Natural killer cell treated with Interleukin-12 subunit alpha and Interleukin-12 subunit beta and Interleukin-15 and Interleukin-18, amount 100 ng/mL, for 72 hours (primary cell): ENCODE measurements at places on chromosomes 2 and 18.
A peak's percentile ranks its signal among the peaks of the same experiment; 100 is the strongest.

GRCh38 chr2:208129744-208130711 is at the start of gene CRYGC:
TSS of gene CRYGC (minus strand) at chr2:208129828. CDS start at chr2:208129792, 36 bp downstream.
- DNase-seq, result no peak

GRCh38 chr2:43174368-43174916 is 52.0 kb downstream of the ZFP36L2 start:
- peak; percentile 67 for DNase-seq

DNA sequence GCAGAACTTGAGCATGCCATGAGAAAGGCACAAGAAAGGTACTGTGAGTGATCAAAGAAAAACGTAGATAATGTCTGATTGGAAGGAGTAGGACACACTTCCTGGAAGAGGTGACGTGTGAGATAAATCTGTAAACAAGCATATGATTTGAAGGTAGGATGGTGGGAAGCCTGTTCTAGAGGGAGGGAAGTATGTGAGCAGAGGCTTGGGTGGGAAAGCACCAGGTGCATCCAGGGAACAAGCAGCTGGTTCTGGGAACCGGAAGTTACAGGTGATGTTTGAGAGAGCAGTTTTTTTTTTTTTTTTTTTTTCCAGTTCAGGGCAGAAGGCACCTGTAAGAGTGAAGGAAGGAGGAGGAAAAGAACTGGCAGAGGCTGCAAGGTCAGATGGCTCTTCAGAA is 116.6 kb upstream of the EFEMP1 start:
- no peak for DNase-seq

- DNase-seq, result no peak
These were observed 327.6 kb upstream of the MMADHC start for GRCh38 chr2:149915151-149915550.

DNA sequence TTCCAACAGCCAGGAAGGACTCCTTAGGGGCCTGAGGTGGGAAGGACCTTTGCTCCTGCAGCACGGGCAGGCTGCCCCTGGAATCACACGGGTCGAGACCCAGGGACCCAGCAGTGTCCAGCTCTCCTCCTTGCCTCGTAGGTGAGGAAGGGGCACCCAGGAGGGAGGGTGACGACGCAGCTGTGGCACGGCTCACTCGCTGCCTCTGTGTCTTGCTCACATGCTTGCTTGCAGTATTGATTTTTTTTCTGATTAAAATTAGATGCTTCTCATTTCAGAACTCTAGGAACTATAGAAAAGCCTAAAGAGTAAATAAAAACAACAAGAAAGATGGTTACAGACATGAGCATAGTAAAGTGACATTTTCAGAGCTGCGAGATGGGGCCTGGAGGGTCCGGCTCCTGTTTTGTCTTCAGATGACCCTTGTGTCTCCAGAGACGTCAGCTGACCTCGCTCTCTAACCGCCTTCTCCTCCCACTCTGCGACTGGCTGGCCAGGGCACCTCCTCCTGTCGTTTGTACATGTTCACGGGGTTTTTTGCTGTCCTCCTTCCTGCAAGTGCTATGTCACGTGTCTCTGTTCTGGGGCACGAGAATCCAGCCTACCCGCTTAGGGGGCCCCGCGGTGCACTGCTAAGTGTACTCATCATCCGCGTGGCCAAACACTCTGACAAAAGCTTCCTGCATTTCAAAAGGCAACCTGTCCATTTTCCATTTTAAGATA is 65.7 kb upstream of the ZNF236 start:
- no peak for DNase-seq

GRCh38 chr2:102251042-102251848 is 60.1 kb upstream of the IL1RL1 start:
- DNase-seq, result no peak

- no peak for DNase-seq
These were observed 136.1 kb downstream of the SH3BP4 start for GRCh38 chr2:235087832-235088495.

GRCh38 chr18:25055076-25055475 is 296.9 kb downstream of the ZNF521 start:
- no peak for DNase-seq

- no peak for DNase-seq
These were observed 98.7 kb upstream of the LPIN2 start for GRCh38 chr18:3111523-3112240.

DNA sequence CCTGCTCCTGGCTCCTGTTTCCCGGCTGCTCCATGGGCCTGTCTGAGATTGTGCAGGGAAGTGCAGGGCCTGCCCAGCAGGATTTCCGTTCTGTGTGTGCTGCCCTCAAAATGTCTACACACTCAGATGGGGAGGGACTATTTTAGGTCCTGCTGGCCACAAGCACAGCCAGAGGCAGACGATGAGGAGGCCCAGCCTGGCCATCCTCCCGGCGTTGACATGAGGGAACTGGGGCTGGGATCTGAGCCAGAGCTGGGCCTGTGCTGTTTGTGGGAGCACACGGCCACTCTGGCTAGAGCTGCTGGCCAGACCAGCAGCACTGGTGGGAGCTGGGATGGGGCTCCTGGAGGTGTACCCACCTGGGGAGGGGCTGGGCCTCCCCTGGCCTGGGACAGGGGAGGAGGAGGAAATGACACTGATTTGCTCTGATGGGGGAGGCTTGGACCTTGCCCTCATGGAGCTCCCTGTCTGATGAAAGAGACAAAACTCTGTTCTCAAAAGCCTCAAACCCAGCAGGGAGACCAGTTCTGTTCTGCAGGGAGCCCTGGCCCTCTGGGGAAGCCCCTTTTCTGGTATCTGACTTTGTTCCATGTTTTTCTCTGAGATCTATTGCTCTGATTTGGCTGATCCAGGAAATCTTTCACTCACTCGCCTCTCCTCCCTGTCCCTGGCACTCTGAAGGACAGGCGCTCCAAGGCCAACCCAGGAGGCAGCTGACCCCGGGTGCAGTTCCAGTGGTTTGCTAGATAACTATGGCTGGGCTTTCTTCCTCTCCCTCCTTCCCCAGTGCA is 161.8 kb downstream of the DYSF start:
- no peak for DNase-seq

- no peak for DNase-seq
These were observed 32.3 kb downstream of the ST6GAL2 start for GRCh38 chr2:106853631-106854030.

DNA sequence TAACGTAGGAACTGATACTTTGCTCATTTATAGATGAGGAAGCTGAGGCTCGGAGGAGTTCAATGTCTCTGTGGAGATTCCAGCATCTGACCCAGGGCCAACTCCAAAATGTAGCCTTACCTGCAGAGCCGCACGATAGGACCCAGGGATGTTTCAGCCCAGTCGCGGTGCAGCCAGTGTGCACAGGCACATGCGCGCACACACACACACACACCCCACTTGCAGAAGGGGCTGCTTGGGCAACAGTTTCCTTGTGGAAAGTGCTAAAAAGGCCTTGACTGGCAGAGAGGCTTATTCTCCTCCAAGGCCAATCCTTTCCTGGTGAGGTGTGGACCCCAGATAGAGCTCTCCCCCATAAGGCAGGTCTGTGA is 101.7 kb downstream of the ZFP36L2 start:
- no peak for DNase-seq

- DNase-seq, result no peak
These were observed 128.7 kb downstream of the XIRP2 start for GRCh38 chr2:167017021-167017420.

DNA sequence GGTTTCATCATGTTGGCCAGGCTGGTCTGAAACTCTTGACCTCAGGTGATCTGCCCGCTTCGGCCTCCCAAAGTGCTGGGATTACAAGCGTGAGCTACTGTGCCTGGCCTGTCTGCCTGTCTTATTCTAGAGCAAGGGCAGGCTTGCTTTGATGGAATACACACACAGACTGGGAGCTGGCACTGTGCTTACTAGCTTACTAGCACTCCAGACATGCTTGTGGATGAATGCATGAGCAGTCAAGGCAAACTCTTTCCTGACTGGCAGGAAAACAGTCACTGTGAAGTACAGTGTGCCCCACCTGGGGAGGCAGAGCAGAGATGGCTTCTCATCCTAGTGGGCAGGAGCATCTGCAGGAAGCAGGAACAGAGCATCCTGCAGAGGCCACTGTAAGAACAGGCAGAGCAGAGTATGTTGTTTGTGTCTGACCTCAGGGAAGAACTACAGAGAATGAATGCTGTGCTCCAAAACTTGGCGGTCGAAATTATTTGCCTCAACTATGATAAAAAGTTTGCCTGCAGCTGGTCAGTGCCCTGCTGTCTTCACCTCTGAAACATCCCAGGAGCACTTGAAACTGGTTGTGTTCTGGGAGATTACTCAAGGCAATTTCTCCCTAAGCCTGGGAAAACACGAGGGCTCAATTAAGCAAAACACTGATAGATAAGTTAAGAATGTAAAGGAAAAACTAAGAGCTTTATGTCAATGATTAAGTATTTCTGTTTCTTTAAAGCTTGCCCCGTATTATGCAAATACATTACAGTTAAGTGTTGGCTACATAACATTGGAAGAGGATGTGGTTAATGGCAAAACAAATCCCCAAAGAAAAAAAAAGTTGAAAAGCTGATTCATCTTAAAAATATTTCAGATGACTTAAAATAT is 102.4 kb downstream of the VAPA start:
- DNase-seq, result no peak

DNA sequence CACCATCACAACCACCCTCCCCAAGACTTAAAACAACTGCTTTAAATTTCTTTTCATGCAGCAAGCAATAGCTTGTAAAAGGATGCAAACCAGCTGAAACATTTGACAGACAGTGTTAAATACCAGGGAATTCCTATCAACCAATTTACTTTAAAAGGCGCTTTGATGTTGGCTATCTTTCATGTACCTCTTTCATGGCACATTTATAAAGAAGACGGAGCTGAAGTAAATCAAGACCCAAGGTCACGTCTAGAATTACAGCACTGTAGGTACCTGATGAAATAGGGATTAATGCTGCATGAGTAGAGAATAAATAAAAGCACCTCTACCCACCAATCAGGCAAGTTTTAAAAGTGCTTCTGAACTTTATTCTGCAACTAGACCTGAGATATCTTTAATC is 78.9 kb downstream of the SRBD1 start:
- DNase-seq, result no peak

GRCh38 chr18:62788111-62788510 is 72.8 kb downstream of the PHLPP1 start:
- no peak for DNase-seq

- DNase-seq, result no peak
These were observed 438.6 kb upstream of the HNMT start for GRCh38 chr2:137525641-137526190.

DNA sequence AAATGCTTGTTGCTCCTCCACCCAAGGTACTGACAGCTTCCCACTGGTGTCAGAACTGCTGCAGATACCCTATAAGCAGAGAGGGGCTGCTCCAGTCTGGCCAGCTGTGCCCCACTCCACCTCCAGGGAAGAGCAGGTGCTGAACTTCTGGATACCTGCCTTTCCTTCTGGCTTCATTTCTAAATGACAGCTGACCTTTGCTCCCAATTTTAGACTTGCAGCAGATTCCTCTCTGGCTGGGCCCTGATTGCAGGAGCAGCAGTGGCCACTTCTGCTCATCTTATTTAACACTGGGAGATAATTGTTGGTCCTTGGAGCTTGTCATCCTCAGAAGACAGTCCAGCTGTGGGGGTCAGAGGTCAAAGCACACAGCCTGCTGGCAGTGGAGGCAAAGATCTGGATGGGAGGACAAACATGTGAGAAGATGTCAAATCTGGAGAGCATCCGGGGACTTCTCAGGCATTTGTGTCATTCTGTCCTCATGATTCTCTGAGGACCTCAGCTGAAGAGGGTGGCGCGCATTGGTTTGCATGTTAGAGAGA is 38.9 kb downstream of the SETBP1 start:
- no peak for DNase-seq

DNA sequence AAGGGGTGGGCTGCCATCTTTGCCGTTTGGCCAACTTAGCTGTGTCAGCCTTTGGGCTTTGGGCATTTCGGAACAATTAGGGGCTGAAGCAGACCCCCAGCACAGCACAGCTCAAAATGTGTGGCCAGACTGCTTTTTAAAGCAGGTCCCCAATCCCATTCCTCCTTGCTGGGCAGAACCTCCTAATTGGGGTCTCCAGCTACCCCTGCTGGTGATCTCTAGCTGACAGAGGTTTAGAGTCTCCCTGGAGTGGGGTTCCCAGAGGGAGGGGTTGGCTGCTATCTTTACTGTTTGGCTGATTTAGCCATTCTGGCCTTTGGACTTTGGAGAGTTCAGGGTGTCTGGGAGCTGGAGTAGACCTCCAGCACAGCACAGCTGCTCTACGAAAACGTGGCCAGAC is 71.5 kb upstream of the LHCGR start:
- no peak for DNase-seq
